ENCODE measurements at places on chromosomes 3 and 15.

DNA sequence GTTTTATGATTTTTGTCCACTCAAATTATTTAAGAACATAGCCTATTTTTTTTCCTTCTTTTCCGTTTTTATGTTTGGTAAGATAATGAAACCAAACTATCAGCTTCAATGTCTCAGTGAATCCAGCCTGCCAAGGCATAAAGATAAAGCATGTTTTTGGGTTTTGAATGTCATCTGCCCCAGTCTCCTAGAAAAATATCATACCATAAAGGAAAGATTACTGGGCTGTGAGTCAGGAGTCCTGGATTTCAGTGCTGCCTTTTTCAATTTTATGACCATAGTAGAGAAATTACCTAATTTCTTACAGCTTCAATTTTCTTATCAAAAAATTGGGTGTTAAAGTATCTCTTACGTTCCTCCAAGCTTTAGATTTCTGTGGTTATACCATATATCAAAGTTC lies 87.5 kb downstream of the GAP43 start:
- DNase-seq, result no peak

DNA sequence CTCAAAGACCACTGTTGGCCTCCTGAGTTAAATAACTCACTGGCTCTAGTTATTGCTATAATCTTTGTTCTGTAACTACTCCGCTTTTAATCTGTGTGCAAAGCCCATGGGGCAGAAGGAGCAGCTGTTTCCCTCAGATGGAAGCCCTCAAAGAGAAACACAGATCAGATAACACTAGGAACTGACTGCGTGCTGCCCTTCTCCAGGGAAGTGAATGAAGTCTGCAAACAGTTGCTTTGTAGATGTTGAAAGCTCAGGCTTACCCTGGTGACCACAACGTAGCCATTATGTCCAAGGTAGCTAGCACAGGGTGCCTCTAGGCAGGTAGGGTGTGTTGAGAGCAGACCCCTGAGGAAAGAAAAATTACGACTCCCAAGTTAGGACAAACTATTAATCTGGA lies 152.3 kb upstream of the STAC start:
- no peak for DNase-seq

- DNase-seq, result peak; percentile 8
Observed at GRCh38 chr3:84692261-84692660, 266.5 kb upstream of the CADM2 start.

DNA sequence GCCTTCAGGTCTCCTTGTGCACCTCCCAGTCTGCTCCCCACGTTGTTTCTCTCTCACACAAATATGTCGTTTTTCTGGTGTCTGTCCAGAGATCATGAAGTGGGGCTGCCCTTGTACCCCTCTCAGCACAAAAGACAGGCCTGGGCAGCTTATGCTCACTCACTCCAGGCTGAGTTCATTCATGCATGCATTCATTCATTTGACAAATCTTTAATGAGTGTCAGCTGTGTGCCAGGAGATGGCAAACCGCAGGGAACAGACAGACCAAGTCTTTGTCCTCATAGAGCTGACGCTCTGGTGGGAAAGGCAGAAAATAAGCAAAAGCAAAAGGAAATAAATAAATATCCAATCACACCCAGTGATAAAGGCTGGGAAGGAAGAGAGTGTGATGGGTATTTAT lies 7.6 kb upstream of the TRH start:
- DNase-seq, result no peak

GRCh38 chr15:68775671-68776476 lies 44.8 kb downstream of the ANP32A start:
- DNase-seq, result peak; percentile 89

GRCh38 chr3:45978006-45978761 lies 17.4 kb downstream of the FYCO1 start:
- no peak for DNase-seq

GRCh38 chr15:47673232-47673761 lies 44.0 kb upstream of the SEMA6D start:
- DNase-seq, result no peak

GRCh38 chr3:28286595-28286994 lies 45.2 kb downstream of the CMC1 start:
- peak; percentile 53 for DNase-seq

- no peak for DNase-seq
Observed at GRCh38 chr3:160455846-160456245, 6.3 kb upstream of the TRIM59 start.

DNA sequence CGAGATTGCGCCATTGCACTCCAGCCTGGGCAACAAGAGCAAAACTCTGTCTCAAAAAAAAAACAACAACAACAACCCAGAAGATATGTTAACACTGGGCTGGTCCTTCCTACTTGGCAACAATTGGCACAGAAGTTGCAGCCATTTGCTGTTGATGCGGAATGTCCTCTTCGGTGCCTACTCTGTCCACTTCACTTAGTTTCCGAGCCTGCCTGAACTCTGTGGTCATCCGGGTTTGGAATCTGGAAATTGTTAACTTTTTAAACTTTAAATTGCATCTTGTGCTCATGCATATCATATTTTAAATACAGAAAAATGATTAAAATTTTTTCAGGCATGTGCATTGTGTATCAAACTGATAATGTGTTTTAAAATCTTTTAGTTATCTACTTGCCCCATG lies 81.5 kb downstream of the FNDC3B start:
- DNase-seq, result no peak

- no peak for DNase-seq
Observed at GRCh38 chr15:101526890-101527289, 37.4 kb upstream of the PCSK6 start.

GRCh38 chr15:91541286-91541685 lies 312.2 kb upstream of the SLCO3A1 start:
- DNase-seq, result no peak

GRCh38 chr3:187775549-187775948 lies 30.3 kb upstream of the BCL6 start:
- no peak for DNase-seq

DNA sequence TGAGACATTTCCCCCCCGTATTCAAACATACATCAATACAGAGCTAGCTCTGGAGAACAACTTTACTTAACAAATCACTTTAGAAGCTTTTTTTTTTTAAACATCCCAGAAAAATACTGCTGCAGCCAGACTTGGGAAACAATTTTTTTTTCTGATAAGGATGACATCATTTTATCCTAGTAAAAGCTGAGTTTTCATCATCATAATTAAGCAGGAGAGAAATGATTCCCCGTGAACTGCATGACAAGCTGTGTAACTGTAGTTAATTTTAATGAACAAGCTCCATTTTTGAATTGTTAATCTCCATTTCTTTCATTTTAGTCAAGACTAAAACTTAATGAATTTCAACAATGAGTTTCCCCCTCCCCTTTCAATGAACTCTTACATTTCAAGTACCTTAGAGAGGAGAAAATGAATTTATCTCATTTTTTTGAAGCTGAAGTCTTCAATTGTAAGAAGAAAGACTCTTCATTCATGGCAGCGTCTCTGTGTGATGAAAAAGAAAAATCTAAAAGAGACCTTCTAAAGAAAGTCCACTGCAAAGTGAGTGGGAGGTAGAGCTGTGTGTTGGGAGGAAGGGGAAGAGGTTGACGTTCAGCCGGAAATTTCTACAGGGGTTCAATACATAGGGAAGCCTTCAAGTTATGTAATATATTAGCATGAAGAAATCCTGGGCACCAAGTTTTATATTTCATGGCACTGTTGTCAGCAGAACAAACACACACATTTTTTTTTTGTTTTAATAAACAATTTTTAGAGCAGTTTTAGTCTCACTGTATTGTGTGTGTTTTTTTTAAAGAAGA lies 31.7 kb downstream of the HES1 start:
- no peak for DNase-seq

- peak; percentile 67 for DNase-seq
Observed at GRCh38 chr3:157077565-157077991, 82.4 kb downstream of the CCNL1 start.

GRCh38 chr3:28013864-28014473 lies 227.4 kb upstream of the CMC1 start:
- no peak for DNase-seq

Data from pons (tissue), 1 donor.